ENCODE measurements at places on chromosomes 4 and X.

- DNase-seq = no peak
Observed at GRCh38 chrX:21990832-21991231, 41.3 kb upstream of the PHEX start.

GRCh38 chr4:189504220-189504619 is 436.5 kb upstream of the FRG1 start:
- no peak for DNase-seq

- no peak for DNase-seq
Observed at GRCh38 chr4:123955167-123955800, 558.7 kb downstream of the SPRY1 start.

GRCh38 chrX:103475381-103475780 is 43.9 kb downstream of the RAB40A start:
- no peak for DNase-seq

DNA sequence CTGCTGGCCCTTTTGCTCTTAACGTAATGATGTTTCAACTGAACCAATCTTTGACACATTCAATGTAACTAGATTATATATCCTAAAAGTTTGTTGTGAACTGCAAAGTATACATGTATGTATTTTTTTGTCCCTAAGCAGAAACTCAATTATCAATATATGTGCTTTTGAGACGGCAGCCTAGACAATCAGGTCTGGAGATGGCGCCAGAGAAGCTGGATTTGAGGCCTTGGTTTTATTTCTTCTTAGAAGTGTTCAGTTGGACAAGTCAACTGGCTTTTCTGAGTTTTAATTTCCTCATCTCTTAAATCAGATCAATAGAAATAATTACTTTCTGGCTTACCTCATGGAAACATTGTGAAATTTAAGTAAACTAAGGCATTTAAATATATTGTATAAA is 62.5 kb downstream of the DCAF8L1 start:
- DNase-seq = no peak
